Smooth muscle cell of trachea (primary cell): ENCODE measurements at places on chromosomes 11 and 22. TPM values are rescaled to one million over a fixed set of nuclear protein-coding genes. Genes with fewer than 3 reads are reported as not detected.

KCNA4 gene
- not detected in 2 replicates for total RNA-seq

PACS1 gene
- total RNA-seq: 31.3 and 46.0 TPM in 2 replicates

GTSE1 gene
- total RNA-seq: 0.50 and 10.5 TPM in 2 replicates

OR52I1 gene
- not detected in 2 replicates for total RNA-seq

ANO9 gene
- 0.17 TPM in 1 of 2 replicates, not detected in the other for total RNA-seq

TRIM66 gene
- total RNA-seq: 7.4 and 9.6 TPM in 2 replicates

PDE3B gene
- 12.1 and 14.8 TPM in 2 replicates for total RNA-seq

SCN3B gene
- under 0.01 TPM in 1 of 2 replicates, not detected in the other for total RNA-seq
